Body of pancreas (tissue), 4 donors: ENCODE measurements at places on chromosomes 12 and 14. TPM values are rescaled to one million over a fixed set of nuclear protein-coding genes. Genes with fewer than 3 reads are reported as not detected.

The BEGAIN gene
- total RNA-seq = 28.7 TPM

The RIPK3 gene
- total RNA-seq = 6.0 TPM

The C12orf56 gene
- total RNA-seq = not detected

The GDF3 gene
- total RNA-seq = not detected

The AMN gene
- total RNA-seq = not detected

The DEPDC4 gene
- 2.1 TPM for total RNA-seq

The NDUFB1 gene
- total RNA-seq = 186 TPM

The SYT1 gene
- 22.7 TPM for total RNA-seq

The LGR5 gene
- total RNA-seq = 0.52 TPM

The HECTD1 gene
- total RNA-seq = 110 TPM

The P2RX2 gene
- 1.0 TPM for total RNA-seq

DNA sequence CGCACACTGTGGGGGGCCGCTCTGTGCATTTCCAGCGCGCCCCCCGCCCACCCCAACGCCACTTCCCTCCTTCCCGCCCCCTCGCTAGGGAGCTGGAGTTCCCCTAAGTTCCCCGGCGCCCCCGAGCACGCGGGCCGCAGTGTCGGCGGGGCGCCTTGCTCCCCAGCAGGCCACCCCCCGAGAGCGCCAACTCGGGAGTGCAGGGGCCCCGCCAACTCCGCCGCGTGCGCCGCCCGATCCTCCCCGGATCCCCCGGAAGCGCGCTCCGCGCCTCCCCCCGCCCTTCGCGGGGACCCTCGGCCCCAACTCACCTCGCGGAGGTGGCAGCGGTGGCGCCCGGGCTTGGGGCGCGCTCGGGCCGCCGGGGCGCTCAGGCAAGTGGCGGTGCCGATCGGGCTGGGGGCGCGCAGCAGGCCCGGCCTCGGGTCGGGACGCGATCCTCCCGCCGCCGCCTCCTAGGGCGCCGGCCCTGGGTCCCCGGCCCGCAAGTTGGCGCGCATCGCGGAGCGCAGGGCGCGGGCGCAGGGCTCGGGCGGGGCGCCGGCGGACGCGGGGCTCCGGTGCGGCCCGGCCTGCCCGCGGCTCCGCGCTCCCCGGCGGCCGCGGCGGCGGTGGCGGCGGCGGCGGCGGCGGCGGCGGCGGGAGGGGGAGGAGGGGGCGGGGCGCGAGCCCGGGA is at the start of gene NCOR2:
NCOR2 (minus strand) TSS at position 616 of the 676 bp plus-strand sequence. CDS start 72,361 bp downstream, outside the sequence.
- no peak for DNase-seq
- no peaks in the 10 kb centered on the region for H3K27me3 ChIP-seq
- H3K4me3 ChIP-seq = peak within 1 kb of the TSS; percentile 74
- no peaks in the 10 kb centered on the region for H3K36me3 ChIP-seq

DNA sequence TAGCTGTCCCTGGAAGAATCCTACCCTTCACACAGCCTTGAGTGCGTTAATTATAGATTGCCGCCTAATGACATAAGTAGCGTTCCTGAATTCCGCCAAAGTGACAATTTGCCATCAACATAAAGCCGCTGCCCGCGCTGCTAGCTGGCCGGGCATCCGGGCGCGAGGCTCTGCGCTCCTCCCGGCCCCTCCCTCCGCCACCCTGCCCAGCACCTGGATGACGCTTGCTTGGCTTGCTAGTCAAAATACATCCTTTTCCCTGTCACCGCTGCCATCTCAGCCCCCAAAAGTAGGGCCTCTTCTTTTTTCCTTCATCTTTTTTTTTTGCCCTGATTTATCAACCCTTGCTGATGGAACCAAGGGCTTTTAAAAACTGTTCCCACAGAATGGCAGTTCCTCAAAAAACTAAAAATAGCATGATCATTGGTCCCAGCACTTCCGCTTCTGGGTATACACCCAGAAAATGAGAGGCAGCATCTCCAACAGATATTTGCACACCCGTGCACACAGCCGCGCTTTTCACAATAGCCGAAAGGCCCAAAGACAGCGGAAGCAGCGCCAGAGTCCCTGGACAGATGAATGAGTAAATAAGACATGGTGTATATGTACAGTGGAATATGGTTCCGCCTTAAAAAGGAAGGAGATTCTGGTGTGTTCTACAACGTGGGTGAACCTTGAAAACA is 235.2 kb downstream of the BCL11B start:
- H3K27ac ChIP-seq = no peak overlapping the region
- no peaks in the 10 kb centered on the region for H3K36me3 ChIP-seq
- DNase-seq = no peak
- H3K27me3 ChIP-seq = no peaks in the 10 kb centered on the region

GRCh38 chr12:2058837-2059236 is 6.0 kb downstream of the CACNA1C start:
- H3K4me1 ChIP-seq = no peaks in the 10 kb centered on the region
- H3K27ac ChIP-seq = no peak overlapping the region
- DNase-seq = no peak
- H3K27me3 ChIP-seq = no peaks in the 10 kb centered on the region
- H3K36me3 ChIP-seq = no peaks in the 10 kb centered on the region

DNA sequence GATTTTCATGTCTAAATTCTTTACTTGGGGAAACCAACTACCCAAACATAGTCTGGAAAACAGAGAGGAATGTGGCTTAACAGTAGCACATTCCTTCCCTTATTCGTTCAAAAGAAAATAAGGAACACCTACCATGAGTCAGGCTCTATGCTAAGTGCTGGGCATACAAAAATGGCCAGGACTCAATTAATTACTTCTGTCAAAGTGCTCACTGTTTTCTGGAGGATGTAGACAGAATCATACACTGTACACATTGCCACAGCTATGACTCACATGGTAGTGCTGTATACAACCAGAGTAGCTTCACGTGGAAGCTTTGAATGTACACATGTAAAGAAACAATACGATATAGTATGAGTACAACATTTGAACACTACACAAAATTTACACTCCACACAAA is 50.1 kb downstream of the SLC25A21 start:
- H3K4me1 ChIP-seq = no peaks in the 10 kb centered on the region
- no peak overlapping the region for H3K4me3 ChIP-seq
- H3K27ac ChIP-seq = no peak overlapping the region
- no peak for DNase-seq
- H3K27me3 ChIP-seq = no peaks in the 10 kb centered on the region
- no peaks in the 10 kb centered on the region for H3K36me3 ChIP-seq

GRCh38 chr14:91899213-91899612 is 31.9 kb upstream of the TC2N start:
- no peaks in the 10 kb centered on the region for H3K27me3 ChIP-seq
- H3K36me3 ChIP-seq = no peaks in the 10 kb centered on the region
- peaks cover 79% of the 10 kb centered on the region for H3K4me1 ChIP-seq
- H3K4me3 ChIP-seq = no peak overlapping the region

GRCh38 chr12:40831916-40832315 is 139.7 kb downstream of the CNTN1 start:
- no peak overlapping the region for H3K4me3 ChIP-seq
- H3K27me3 ChIP-seq = no peaks in the 10 kb centered on the region
- no peaks in the 10 kb centered on the region for H3K4me1 ChIP-seq

DNA sequence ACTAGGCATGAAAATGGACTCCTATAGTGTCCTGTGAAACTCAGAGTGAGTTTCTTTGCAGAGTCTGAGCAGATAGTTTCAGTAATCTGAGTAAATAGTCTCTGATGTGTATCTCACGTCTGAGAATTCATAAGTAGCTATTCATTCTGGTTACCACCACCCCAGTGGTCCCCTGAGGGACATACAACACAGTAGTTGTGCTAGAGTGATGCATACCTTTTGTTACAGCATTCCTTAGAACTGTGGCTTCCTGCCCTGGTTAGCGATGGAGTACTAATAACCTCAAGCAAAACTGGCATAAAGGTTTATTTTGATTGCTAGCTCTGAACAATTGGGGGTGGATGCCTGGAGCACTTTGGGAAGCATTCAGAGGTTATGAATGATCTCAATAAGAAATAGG is 114.7 kb downstream of the DAAM1 start:
- no peaks in the 10 kb centered on the region for H3K36me3 ChIP-seq
- no peaks in the 10 kb centered on the region for H3K27me3 ChIP-seq
- no peak for DNase-seq
- no peaks in the 10 kb centered on the region for H3K4me1 ChIP-seq
- H3K4me3 ChIP-seq = no peak overlapping the region
- no peak overlapping the region for H3K27ac ChIP-seq

GRCh38 chr14:65237941-65238340 is 135.6 kb upstream of the MAX start:
- H3K4me3 ChIP-seq = no peak overlapping the region
- H3K36me3 ChIP-seq = no peaks in the 10 kb centered on the region
- no peak for DNase-seq
- H3K27me3 ChIP-seq = no peaks in the 10 kb centered on the region
- H3K4me1 ChIP-seq = no peaks in the 10 kb centered on the region

- no peaks in the 10 kb centered on the region for H3K4me1 ChIP-seq
- no peaks in the 10 kb centered on the region for H3K36me3 ChIP-seq
- no peak overlapping the region for H3K4me3 ChIP-seq
Observed at GRCh38 chr14:92675421-92675820, 73.0 kb downstream of the LGMN start.

DNA sequence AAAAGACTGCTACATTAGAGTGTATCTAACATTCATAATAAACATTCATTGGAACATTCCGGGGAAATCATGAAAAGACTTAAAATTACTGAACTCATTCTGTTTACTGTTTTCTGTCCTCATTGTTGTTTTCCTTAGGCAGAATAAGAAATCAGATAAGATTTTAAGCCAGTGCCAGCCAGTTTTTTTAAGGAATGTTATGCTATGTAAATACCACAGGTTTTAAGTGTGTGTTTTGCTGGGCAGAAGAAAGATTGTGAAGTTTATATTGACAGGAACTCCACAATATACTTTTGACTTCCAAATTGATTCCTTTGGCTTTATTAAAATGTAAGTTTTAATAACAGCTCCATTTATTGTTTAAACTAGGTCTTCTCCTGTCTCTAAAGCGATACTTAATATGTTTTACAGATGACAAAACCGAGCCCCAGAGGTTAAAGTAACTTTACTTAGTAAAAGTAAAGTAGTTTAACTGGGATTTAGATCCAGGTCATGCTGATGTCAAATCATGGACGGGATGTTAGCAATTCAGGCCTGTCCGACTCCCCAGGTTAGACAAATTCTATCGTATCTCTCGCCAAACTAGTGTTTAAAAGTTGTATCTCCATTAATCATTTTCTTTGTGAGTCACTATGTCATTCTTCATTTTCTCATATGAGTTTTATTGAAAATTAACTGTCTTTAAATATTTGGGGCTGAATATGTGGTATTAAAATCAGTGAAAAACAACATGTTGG is 1.7 kb downstream of the LARP4 start:
- H3K36me3 ChIP-seq = no peaks in the 10 kb centered on the region
- H3K27me3 ChIP-seq = no peaks in the 10 kb centered on the region
- no peak for DNase-seq

GRCh38 chr14:78790271-78790670 is 620.1 kb downstream of the NRXN3 start:
- H3K27ac ChIP-seq = no peak overlapping the region
- no peaks in the 10 kb centered on the region for H3K27me3 ChIP-seq
- DNase-seq = no peak
- H3K36me3 ChIP-seq = no peaks in the 10 kb centered on the region
- no peak overlapping the region for H3K4me3 ChIP-seq
- no peaks in the 10 kb centered on the region for H3K4me1 ChIP-seq

DNA sequence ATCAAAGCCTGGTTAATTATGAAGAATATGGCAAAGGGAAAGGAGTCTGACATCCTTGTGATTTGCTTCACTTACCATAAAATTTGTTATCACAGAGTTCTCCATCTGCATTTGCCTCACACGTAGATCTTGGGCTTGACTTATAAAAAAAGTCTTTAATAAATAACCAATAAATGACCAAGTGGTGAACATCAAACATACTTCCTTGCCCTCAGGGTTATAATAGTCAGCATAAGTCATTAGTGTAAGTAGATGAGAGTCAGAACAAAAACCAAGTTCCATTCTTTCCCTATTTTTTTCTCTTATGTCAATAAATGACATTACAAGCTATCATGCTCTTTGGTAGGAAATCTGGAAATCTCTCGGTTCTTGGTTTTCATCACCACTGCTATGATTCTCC is 635.4 kb upstream of the ATXN7L3B start:
- H3K27ac ChIP-seq = no peak overlapping the region
- no peaks in the 10 kb centered on the region for H3K4me1 ChIP-seq

DNA sequence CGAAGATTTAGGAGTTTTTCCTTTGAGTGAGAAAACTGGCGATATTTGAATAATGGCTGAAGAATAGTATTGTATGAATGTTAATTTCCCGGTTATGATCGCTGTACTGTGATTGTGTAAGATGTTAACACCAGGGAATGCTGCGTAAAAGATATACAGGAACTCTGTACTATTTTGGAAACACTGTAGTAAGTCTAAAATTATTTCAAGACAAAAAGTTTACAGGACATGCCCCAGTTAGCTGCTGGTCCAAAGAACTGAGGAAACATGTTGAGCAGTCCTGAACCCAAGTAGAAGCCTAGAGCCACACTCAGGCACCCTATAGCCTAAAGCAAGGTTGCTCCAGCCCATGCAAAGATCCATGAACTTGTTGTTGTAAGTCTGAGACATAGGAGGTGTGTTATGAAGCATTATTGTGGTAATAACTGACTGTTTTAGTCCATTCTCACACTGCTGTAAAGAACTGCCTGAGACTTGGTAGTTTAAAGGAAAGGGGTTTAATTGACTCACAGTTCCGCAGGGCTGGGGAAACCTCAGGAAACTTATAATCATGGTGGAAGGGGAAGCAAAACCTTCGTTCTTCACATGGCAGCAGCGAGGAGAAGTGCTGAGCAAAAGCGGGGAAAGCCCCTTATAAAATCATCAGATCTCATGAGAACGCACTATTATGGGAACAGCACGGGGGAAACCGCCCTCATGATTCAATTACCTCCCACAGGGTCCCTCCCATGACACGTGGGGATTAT is 99.8 kb upstream of the RESF1 start:
- no peaks in the 10 kb centered on the region for H3K27me3 ChIP-seq
- no peak overlapping the region for H3K27ac ChIP-seq
- H3K4me3 ChIP-seq = no peak overlapping the region
- H3K36me3 ChIP-seq = no peaks in the 10 kb centered on the region
- peaks cover 4% of the 10 kb centered on the region for H3K4me1 ChIP-seq

DNA sequence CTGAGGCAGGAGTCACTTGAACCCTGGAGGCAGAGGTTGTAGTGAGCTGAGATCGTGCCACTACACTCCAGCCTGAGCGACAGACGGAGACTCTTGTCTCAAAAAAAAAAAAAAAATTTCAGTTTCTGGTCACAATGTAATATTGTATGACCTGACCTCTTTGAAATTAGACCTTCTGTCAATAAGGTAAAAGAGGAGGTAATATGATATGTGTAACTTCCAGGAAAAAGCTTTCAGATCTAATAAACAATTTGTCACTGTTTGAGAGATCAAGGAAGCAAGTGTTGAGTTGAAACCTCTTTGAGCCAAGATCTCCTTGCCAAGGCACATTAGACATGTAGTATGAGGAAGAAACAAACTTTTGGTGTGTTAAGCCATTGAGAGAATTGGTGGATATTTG is 101.7 kb upstream of the ATF7IP start:
- no peaks in the 10 kb centered on the region for H3K36me3 ChIP-seq
- H3K27me3 ChIP-seq = no peaks in the 10 kb centered on the region
- H3K4me1 ChIP-seq = peaks cover 19% of the 10 kb centered on the region

DNA sequence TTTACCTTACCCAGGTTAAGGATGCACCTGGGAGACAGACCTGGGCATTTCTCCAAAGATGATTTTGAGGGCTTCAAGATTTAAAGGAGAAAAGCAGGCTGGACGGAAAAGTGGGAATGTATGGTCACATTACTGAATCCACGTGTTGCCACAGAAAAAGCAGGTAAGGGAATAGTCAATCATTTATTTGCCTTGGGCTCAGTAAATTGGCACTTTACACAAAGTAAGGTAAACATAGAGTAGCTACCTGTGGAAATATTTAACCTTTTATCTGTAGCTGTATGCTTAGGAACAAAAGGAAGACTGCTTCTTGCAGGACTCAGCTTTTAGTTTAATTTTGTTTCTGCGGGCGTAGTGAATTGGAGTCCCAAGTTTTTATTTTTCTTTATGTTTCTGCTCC is 153.3 kb downstream of the SLCO1B3 start:
- no peak for DNase-seq
- H3K27ac ChIP-seq = no peak overlapping the region
- no peaks in the 10 kb centered on the region for H3K27me3 ChIP-seq
- no peak overlapping the region for H3K4me3 ChIP-seq
- peaks cover 19% of the 10 kb centered on the region for H3K4me1 ChIP-seq
